ENCODE measurements at places on chromosomes 1 and 21.

GRCh38 chr21:41692185-41692565, 74.7 kb downstream of the RIPK4 start:
- no peak for DNase-seq

- no peak for DNase-seq
Observed at GRCh38 chr1:3495776-3496745, 41.6 kb downstream of the ARHGEF16 start.

DNA sequence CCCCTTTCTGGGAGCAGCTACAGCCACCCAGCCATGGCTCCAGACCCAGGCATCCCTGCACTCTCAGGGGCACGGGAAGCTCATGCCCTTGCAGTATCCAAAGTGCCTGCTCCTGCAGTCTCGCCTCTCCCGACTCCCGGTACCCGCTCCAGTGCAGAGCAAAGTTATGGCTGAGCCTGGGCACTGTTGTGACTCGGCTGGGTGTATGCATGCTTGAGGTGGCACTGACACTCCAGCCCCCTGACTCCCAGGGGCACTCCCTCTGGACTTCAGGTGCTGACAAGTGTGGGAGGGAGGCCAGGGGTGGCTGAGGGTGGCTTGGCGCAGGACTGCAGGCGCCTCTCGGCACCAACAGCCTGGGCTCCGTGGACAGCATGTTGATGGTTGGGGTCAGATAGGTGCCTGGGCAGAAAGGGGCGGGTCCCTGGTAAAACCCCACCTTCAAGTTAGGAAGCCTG, 580.1 kb upstream of the ADGRL2 start:
- no peak for DNase-seq

- DNase-seq: no peak
Observed at GRCh38 chr1:85571181-85571759, 9.3 kb upstream of the CCN1 start.

GRCh38 chr1:101150670-101151069, 86.1 kb upstream of the S1PR1 start:
- DNase-seq: no peak

DNA sequence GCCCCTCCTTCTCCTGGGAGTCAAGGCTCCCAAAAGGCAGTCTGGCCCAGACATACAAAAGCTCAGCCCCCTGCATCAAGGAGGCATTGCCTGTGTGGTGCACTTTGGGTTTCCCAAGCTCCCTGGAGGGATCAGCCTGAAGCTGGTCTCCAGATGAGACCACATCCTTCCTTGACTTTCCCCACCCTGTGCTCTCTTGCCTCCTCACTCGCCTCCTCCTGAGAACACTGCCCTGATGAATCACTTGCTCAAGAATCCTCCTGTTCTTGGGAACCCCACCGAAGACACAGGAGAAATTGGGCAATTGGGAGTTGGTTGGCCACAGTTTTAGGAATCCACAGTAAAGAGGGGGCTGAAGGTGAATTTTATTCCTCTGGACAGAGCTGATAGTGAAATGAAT, 34.8 kb upstream of the LYST start:
- DNase-seq: no peak

- DNase-seq: no peak
Observed at GRCh38 chr1:39409055-39409816, 82.2 kb upstream of the BMP8A start.

DNA sequence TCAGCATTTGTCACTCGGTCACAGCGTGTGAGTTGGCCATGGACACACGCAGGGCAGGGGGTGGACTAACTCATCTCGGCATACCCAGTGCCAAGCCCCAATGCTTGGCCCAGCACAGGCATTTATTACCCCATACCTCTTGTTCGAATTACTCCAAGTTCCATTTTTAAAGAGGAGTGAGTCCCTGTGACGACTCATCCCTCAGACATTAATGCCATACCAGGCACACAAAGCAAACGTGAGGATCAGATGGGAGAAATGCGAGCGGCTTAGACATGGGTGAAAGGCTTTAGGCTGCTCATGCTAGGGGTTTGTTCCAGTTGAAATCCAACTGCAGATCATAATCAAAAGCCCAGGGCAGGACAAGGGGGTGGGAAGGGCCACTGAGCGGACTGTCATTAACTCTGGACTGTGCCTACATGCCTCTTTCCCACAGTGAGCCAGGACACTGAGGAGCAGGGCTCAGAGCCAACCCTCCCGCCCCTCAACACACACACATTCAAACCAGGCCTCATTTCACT, 118.5 kb upstream of the NGF start:
- no peak for DNase-seq

DNA sequence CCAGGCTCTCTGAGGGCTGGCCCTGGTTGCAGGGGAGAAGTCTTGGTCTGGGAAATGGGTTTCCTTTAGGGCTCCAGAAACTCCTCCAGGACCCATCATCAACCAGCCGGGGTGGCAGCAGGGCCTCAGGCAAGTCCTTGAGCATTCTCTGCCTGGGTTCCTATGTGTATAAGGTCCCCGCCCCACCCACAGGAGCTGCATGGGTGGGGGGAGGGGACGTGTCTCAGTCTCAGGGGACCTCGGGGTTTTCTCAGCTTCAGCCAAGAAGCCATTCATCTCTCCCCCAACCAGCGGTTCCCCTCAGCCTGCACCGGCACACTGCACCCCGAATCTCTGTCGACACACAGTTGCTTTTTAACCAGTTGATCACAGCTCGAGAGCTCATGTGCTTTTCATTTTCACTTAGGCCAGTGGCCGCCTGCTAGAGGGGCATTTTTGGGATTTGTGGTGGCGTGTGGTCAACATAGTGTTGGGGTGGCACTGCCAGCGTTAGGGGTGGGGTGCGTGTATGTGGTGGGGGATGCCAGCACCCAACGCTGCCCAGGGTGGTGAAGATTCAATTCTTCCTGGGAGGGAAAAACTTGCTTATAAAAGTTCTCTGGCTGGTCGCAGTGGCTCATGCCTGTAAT, 6.5 kb downstream of the RUNX3 start:
- DNase-seq: peak; percentile 76

GRCh38 chr1:226643177-226643576, 94.6 kb downstream of the STUM start:
- peak; percentile 87 for DNase-seq

DNA sequence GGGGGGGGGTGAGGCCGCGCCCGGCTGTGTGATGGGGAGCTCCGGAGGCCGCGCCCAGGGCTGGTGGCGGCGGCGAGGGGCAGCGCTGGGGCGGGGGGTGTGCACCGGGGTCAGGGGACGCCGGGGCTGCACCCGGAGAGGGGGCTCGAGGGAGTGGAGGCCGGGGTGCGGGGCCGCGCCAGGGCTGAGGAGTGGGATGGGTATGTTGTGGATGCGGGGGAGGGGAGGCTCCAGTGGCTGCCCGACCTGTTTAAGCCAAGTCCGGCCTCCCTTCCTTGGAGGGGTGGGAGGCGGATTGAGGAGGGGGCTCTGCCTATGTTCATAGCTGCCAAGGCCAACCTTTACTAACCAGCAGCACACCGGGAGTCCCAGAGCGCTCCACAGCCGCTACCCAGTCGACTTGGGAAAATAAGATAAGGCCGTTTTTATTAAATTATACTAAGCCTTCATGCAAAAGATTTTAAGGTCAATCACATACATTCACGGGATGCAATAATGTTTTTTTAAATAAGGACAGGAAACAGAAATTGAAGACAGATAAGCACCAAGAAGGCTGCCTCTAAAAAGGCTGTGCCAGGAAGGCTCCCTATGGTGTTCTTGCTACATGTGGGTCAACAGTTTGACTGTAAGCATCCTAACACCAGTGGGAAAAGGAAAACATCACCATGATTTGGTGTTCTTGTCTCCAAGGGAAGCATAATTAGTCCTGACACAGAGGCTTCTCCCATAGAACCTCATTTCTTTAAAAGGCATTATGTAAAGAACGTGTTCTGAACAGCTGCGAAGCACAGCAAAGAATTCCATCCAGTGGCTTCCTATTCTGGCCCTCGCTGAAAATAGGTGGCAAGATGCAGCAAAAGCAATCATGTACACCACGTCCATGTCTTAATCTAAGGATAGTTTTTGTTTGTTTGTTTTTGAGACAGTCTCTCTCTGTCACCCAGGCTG, 626 bp upstream of the HLCS start:
- DNase-seq: no peak

- no peak for DNase-seq
Observed at GRCh38 chr21:37181059-37181458, 86.1 kb downstream of the VPS26C start.

- no peak for DNase-seq
Observed at GRCh38 chr1:121417325-121417923, 232.6 kb downstream of the SRGAP2C start.

DNA sequence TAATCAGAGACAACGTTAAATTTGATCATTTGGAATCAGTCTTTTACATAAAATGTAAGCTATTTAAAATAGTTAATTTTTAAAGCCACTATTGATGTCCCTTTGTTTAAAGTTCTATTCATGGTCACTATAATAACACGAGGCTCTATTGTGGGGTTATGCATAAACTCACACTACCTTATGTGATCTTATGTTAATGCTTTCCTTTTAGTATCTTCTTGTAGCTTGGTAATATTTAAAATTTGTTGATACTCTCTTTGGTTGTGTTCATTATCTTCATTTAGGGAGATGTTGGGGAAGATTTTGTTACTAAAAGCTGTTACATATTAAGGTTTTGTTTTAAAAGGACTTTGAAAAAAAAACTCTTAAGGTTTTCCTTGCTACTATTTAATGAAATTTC, 1.2 kb downstream of the B3GALT2 start:
- no peak for DNase-seq

DNA sequence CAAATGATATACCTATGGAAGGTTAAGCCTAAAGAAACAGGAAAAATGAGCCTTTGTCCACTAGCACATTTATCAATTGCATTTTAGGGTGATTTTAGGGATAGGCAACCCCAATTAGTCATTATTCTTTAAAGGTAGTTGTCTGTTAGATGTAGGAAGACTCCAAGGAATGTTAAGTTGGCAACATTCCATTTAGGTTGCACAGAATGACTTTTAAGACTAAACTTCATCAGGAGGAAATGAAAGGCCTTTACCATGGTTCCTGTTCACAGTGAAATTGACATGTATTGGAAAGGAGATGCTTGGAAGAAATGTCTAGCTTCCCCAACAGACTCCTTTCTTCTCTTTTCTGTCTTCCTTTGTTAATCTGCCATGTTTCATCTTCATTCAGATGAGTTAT, 1.6 kb upstream of the APOBEC4 start:
- no peak for DNase-seq

DNA sequence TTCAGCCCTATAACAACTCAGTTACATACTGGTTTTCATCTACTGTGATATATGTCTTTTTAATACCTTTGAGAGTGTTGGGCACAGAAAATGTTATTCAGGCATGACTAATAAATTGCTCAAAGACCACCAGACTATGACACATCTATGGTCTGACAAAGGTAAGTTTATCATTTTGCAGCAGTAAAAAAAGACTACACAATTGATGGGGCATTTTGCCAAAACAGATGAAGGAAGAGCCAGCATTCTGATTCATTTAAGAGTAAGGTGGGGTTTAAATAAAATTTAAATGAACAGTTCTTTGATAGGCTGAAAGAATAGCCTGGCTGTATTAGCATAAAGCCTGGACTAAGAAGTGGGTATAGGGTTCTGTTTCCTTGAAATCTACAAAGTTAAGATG, 8.8 kb upstream of the RNPC3 start:
- DNase-seq: no peak

- no peak for DNase-seq
Observed at GRCh38 chr1:232657426-232658005, 27.6 kb upstream of the SIPA1L2 start.

GRCh38 chr21:16211339-16212303, 481.8 kb downstream of the USP25 start:
- DNase-seq: no peak

- DNase-seq: no peak
Observed at GRCh38 chr1:226598455-226598849, 49.9 kb downstream of the STUM start.

DNA sequence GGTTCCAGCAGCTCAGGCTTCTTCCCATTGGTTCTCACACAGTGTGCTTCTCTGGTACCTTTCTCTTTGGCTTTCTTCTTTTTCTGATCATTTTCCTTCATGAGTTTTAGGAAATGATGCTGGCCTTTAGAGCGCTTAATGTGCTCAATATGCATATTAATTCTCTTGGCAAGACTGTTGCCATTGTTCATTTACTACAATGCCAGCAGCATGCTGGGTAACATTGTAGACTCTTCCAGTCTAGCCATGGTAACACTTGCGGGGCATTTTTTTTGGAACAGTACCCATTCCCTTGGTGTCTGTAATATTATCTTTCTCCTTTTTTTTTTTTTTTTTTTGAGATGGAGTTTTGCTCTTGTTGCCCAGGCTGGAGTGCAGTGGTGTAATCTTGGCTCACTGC, 21.7 kb downstream of the UBE4B start:
- no peak for DNase-seq

DNA sequence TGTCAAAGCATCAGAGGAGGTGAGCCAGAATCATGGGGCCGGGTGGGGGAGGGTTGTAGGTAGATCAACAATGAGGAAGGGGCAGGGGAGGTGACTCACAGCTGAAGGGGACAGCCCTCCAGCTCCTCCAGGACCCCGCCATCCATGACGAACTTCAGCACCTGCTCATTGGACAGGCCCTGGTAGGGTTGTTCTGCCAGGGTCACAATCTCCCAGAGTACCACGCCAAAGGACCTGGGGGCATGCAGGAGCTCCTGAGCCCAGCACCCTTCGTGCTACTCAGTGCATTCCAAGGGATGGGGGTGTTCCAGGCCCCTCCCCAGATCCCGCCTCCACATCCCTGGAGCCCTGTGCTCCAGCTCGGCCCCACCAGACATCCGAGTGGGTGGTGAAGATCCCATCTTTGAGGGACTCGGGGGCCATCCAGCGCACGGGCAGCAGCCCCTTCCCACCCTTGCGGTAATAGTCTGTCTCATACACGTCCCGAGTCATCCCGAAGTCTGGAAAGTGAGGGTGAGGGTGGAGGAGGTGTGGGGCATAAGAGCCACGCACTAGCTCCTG, 17.5 kb downstream of the INSRR start:
- no peak for DNase-seq

- no peak for DNase-seq
Observed at GRCh38 chr1:1612104-1612400, 3.2 kb upstream of the MIB2 start.

DNA sequence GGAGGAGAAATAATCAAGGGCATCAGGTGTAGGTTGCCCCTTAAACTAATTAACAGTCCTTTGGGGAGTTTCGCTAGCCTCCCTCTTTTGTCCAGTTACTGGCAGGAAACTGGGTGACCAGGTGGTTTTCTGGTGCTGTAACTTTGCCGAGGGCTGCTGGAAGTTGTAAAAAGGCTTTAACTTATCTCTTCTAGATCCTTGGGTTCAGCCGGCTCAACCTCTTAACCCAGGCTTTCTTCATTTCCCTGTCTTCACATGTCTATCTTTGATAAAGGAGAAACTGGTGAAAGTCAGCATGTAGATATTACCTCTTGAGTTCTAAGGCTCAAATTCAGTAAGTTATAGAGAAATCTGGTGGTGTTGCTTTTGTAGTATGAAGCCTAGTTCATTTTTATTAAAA, 289.7 kb upstream of the NRIP1 start:
- DNase-seq: no peak

GRCh38 chr1:230103306-230104173, 36.5 kb downstream of the GALNT2 start:
- DNase-seq: no peak

Measured in GM10248 (cell line).